ENCODE measurements at places on chromosomes 12 and 14.

DNA sequence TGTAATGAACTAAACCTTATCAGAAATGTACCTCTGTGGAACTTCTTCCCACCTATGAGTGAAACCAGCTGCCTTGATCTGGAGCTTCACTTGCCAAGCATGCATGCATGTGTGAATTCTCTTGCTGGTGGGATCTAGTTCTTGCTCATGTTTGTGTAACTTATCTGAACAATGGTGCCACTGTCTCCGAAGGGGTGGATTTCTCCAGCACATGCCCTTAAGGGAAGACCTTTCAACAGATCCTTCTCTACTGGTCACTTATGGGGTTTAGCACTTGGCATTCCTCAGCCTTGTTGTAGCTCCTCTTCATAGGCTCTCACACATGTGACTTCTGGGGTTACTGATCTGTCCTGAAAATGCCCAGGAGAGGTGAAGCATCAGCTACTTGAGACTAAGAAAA is 25.0 kb downstream of the SMOC1 start:
- DNase-seq, result no peak

DNA sequence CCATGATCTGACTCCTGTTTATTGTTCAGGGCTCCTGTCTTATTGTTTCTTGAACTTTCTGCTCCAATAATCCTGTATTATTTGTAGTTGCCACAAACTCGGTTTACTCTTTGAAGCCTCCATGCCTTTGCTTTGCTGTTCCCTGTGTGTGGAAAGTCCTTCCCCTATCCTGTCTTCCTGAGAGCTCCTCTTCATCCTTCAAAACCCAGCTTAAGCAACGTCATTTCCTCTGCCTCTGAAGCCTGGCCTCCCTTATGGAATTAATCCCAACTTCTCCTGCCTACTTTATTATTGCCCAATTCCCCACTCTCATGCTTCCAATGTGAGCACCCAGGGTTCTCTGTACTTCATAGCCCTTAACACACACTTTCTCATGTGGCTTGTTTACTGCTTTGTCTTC is 766.2 kb downstream of the MED13L start:
- DNase-seq, result no peak

DNA sequence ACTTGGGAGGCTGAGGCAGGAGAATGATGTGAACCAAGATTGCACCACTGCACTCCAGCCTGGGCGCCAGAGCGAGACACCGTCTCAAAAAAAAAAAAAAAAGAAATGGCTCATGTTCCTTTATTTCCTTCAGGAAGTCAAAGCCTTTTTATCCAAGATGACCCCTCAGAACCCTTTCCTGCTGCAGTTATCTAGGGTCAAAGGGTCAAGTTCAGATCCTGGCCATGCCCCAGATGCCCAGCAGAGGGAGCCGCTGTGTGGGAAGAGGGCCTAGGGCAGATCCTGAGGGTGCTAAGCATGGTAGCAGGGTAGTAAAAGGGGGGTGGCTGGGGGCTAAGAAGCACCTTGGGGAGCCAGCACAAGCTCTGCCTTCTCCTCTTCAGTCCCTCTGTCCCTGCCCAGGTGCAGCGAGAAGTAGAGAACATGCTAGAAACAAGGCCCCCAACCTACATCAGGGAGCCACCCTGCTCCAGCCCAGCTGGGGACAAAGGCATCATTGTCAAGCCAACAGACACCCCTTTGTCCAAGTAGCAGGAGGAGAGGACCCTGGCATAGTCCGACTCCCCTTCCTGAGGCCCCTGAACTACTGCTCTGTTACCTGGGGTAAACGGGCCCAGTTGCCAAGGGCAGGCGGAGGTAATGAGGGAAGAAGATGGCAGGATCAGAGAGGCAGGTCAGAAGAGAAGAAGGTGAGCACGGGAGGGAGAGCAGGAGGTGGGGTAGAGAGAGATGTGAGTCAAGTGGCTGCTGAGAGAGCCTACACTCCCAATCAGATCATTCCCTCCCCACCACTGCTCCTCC is 6.5 kb downstream of the NFE2 start:
- peak; percentile 30 for DNase-seq

DNA sequence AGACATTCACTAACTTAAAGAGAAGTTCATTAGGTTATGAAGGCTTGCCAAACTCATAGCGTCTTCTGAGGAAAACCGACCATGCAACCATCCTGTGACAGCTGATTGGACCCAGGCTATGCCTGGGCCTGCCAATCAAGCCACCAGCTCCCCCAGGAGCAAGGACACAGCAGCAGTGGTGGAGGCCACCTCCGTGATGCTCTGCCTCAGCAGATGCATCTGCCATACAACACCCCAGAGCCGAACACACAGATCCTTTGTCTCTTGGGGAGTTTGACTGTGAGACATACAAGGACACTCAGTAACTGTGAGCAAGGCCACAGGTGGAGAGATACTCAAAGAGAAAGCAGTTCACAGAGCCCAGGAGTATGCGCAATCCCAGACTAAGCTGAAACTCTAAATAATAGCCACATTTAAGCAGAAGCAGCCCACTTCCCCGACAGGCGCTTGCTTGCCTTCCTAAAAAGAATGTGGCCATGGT is 10.0 kb upstream of the CNIH1 start:
- DNase-seq, result no peak

- DNase-seq, result no peak
These were observed 51.6 kb downstream of the KDM2B start for GRCh38 chr12:121529184-121529583.

DNA sequence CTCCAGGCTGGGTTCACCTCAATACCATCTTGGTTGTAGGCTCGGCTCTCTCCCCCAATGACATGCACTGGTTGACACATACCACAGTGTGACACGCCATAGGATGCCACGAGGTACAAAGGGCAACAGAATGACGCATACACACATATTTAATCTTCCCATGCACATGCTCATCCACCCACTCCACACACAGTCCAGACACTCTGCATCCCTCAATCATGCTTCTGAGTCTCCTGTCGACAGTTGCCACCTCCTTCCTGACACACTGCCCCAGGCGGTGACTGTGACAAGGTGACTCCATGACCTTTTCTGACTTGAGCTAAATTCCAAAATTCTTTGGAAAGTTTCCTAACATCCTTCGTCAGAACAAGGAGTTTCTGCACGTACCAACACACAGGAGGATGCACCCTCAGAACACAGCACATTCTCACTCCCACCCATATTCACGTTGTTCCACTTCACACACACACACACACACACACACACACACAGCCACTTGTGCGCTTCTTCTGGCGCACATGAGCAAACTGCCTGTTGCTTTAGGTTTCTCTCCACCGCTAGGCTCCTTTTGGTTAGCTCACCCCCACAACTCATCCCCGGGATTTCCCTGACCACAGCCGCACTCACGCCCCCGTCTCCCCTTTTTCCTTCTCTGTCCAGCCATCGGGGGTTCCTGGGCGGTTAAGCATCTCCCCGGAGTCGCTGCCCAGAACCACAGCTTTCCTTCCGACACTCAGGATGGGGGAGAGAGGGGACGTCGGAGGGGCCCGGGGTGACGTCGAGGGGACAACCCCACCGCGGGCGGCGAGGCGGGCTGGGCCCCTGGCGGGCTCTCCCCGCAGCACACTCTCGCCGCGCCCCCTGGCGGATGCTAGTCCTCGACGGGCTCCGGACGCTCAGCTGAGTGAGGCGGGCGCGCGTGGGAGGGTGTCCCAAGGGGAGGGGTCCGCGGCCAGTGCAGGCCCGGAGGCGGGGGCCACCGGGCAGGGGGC is 536 bp upstream of the WNT1 start:
- DNase-seq, result no peak

DNA sequence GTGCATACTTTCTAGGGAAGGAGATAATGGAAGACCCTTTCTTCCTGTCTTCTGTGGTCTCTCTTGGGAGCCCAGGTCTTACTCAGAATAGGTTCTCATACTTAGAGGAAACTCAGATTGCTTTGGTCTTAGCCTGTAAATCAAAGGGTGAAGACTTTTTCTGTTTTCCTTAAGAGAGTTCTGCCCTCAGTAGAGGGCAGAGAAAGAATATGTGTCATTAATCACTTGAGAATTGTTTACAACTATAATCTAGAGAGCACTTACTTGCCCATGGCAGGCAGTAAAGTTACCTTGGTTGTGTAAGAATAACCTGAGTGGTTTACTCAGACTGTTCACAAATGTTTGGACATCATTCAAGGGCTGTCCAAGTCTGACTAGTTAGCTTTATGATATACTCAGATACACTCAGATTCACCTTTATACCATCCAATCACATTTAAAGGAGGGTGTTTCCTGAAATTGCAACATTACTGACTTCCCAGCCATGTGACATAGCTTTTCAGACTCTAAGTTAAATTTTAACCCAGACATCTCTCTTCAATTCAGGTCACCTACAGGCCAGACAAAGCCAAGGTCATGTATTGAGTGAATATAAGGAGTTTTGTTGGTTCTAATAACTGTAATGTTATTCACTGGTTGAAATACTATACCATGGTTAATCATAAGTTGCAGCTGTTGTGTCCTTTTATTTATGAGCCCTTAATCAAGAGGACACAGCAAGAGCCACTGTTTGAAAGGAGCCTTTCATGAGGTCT is 372.2 kb downstream of the RAD51B start:
- DNase-seq, result no peak

- no peak for DNase-seq
These were observed 41.9 kb upstream of the INF2 start for GRCh38 chr14:104647467-104648043.

GRCh38 chr12:3335078-3335487 is 155.9 kb upstream of the PRMT8 start:
- DNase-seq, result no peak

GRCh38 chr14:71362282-71362681 is 455.0 kb downstream of the PCNX1 start:
- DNase-seq, result no peak

DNA sequence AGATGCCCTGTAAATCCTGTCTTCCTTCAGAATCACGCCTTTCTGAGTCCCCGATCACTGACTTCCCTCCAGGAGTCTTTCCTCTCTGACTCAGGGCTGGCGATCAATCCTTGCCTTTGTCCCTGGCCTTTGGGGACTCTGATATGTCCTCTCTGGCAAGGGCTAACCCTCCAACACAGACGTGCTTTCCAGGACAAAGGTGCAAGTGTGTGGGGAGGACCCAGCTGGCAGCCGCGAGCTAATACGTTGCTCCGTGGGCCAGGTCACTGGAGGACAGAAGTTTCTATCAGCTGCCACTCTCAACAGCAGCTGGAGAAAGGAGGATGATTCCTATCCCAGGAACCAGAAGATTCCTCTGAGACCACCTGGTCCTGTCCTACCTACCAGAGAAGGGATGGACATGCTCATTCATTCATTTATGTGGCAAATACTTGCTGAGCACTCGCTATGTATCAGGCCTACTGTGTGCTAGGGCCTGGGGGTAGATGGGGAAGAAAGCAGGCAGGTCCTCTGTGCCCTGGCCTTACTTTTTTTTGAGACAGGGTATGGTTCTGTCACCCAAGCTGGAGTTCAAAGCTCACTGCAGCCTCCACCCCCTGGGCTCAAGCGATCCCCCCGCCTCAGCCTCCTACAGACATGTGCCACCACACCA is 8.5 kb upstream of the SCARB1 start:
- DNase-seq, result no peak

DNA sequence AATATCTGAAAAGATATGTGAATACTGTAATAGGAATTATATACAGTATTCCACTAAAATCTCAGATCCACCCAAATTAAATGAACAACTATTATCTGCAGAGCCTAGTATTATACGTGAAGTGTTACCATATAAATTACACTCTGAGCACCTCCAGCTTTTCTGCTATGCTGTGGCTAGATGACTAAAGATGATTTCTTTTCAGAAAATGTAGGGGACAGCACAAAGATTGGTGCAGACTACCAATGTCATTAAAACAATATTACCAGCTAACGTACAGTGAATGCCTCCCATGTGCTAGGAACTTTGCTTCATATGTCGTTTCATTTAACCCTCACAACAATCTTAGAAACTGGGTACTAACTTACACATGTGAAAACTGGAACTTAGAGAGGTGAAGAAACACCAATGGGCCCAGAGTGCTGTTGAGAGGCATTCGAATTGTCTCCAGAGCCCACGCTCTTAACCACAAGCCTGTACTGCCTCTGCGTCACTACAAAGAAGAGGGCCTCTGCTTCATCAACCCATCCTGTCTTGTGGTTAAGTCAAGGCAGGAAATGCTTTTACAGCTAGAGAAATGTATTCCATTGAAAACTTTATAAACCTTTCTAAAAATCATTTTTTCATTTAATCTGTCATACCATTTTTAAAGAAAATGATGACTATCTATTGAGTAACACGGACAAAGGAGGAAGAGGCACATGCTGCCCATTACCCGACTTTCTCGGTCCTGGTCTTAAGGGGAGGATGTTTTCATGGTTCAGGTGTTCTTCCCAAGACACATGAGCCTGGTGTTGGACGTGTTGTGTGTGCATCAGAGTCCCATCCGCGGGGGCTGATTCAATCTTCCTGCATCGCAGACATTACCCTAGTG is 1.3 kb downstream of the GPR65 start:
- DNase-seq, result peak; percentile 15

DNA sequence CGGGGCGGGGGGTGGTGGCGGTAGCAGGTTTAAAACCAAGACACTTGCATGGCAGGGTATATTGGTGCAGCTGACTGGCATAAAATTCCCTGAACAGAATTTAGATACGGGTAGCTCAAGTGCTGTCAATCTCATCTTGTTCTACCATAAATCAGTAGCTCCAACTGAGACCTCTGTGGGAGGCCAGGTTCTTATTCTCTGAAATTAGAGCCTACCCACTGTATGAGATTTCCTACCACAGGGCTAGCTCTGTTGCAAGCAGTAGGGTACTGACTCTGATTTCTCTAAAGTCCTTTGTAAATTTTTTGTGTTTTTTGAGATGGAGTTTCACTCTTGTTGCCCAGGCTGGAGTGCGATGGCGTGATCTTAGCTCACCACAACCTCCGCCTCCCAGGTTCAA is 3.3 kb upstream of the RPLP0 start:
- no peak for DNase-seq

DNA sequence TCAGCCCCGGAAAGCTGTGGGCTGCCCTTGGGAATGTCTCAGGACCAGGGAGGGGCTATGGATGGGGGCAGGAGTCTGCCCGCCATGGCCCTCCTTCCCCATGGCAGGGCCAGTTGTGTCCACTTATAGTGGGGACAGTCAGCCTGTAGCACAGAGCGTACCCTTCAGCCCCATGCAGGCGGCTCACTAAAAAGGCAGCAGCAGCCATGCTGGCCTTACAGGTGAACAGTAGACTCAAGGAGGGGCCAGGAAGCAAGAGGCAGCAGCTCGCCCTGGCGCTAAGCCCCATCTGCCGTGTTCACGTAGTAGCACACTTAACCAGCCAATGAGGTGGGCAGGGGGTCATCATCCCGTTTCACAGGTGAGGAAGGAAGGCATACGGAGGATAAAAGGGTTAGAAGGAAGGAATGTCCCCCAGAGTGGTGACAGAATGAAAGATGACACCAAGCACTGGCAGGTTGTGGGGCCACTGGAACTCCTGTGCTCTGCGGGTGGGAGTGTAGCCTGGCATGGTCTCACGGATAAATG is 52.7 kb downstream of the FAM222A start:
- no peak for DNase-seq

DNA sequence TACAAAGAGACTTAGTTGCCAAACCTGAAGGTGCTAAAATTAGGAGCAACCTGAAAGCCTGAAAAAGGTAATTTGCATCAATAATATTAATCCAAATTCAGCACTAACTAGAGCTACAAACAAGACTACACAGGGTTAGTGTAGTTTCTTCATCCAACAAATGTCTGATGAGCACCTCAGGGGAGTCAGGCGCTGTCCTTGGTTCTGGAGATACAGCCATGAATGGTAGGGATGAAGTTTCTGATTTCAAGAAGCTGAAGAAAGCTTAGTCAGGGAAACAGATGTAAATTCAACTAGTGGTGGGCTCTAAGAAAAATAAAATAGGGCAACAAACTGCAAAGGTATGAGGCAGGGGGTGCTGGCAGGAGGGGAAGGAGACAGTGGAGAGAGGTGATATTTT is 266.3 kb downstream of the GLT1D1 start:
- DNase-seq, result no peak
